ENCODE measurements at places on chromosomes 16 and 17.

- DNase-seq, result no peak
Measured at GRCh38 chr16:75060723-75061122, 55.9 kb downstream of the LDHD start.

DNA sequence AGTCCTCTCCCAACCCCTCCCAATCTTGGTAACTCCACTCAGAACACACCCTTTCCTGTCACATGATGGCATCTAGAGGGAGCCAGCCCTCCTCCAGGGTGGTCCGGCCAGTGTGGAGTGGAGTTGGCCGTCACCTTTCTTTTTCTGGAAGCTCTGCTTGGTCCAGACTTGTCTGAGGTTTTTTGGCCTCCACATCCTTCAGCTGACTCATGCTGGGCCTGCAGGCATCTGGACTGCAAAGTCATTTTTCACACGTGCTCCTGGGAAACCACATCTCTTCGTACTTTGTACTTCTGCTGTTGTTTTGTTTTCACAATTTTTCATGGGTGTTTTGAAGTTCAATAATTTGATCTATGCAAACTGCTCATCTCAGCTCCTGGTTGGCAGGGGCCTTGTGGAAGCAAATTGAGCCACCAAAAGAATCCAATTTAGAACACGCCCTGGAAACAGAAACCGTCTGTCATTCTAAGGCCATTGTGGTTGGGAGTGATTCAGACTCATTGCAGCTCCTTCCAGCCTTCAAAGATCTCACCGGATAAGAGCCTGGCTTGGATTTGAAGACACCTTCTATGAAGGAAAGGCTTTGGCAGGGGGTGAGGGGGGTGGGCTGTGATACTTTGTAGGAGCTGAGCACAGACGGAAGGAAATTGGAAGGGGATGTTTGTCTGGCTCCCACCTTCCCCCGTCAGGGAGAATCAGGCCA is 42.4 kb upstream of the NF1 start:
- DNase-seq, result no peak

DNA sequence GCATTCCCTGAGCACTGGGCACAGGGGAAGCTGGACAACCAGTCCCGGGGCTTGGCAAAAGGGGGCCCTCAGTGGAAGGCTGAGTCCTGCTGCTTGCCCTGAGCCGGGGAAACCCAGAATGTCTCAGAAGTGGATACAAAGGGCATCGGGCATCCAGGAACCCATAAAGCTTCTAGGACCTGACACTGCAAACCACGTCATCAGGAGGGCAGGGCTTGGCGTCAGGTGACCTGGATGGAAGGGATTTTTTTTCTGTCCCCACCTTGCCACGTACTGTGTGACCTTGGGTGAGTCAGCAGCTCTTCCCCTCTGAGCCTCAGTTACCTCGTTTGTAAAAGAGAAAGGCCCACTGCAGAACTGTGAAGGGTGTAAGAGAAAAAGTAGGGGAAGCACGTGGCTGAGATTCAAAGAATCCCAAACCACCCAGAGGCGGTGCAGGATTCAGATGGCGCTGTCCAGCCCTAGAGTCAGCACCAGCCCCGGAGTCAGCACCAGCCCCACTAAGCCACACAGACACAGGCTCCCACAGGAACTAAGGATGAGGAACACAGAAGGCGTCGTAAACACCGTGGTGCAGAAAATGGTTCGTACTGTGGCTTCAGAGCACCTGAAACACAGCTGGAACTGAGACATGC is 53.7 kb downstream of the C16orf95 start:
- no peak for DNase-seq

- DNase-seq, result no peak
Measured at GRCh38 chr17:69373069-69373468, 41.4 kb upstream of the MAP2K6 start.

GRCh38 chr16:8736123-8736668 is 61.2 kb downstream of the TMEM186 start:
- no peak for DNase-seq

DNA sequence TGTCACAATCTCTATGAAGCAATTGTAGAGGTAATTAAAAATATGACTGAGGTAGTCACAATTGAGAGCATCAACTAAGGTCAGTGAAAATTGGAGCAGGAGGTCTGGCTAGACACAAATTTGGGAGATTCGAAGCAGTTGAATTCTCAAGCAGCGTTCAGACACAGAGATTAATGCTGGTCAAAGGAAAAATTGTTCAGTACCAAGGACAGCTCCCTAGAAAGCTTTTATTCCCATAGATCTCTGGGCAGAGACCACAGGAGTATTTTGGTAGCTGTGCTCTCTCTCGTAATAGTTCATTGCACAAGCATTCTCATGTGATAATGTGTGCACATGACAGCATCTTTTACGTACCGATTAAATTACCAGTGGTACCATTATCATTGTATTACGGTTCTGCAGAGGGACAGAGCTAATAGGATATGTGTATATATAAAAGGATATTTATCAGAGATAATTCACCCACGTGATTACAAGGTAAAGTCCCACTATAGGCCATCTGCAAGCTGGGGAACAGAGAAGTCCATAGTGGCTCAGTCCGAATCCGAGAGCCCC is 387.5 kb upstream of the HSBP1 start:
- no peak for DNase-seq

- DNase-seq, result no peak
Measured at GRCh38 chr17:72763981-72764380, 328.5 kb downstream of the SLC39A11 start.

DNA sequence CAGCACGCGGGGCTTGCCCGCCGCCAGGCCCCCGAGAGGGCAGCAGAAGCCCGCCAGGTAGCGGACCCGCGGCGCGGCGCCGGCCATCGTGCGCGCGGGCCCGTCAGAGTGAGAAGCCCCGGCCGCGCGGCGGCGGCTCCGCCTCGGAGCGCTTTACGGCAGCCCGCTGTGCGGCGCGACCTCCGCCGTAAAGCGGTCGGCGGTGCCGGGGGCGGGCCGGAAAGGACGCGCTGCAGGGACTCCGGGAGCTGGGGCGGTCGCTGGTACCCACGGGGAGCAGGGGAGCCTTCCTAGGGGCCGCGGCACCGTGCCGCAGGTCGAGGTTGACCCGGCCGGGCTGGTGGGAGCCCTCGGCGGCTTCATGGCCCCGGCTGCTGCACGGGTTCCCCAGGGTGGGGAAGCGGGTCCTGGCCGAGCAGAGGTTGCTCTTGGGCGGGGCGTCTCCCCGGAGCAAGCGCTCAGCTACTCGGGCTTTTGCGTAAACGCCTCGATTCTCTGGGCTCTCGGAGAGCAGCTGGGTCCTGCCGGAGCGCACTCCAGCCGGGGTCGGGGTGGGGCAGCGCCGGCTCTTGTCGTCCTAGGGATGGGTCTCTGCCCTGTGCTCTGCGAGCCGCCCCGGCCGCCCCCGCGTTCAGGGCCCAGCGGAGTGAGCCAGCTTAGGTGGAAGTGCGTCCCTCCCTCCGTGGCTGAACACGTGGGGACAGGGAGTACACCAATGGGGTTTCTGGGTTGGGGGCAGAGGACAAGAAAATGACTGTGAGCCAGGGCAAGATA is at the start of gene FAAP100:
Gene FAAP100 (minus strand): TSS at position 110 of the 774 bp plus-strand sequence. CDS start 23 bp downstream, at position 87.
- DNase-seq, result no peak

- no peak for DNase-seq
Measured at GRCh38 chr16:85484347-85485300, 128.5 kb upstream of the GSE1 start.

- DNase-seq, result no peak
Measured at GRCh38 chr17:42312285-42313130, 24.2 kb downstream of the STAT5A start.

DNA sequence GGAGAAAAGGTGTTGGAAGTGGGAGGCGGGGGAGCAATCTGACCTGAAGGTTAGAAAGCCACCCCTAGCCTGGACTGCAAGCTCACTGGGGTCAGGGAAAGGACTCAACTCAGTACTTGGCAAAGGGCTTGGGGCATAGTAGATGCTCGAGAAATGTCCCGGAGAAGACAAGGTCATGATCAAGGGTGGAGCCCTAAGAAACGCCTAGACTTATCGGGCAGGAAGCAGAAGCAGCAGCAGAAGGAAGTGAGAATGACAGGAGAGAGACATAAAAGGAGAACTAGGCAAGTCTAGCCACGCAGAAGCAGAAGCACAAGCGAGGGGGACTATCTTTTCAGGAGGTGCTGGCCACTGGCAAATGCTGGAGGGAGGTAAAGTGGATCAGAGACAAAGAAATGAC is 10.2 kb downstream of the COTL1 start:
- DNase-seq, result no peak

DNA sequence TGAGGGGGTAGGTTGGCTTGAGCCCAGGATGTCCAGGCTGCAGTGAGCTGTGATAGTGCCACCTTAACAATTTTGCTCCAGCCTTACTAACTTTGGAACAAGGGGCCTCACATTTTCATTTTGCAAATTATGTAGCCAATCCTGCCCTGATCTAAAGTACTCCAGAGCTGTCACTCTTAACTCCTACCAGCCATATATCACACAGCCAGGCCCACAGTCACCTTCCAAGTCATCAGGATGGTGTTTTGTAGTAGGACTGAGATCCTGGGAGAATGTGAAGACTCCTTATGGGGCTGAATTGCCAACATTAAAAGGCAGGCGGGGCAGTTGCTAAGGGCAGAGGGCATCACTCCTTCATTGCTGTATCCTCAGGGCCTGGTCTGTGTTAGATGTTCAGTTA is 243.0 kb downstream of the MRTFB start:
- DNase-seq, result no peak

- no peak for DNase-seq
Measured at GRCh38 chr17:69227541-69227940, 1.1 kb downstream of the ABCA10 start.

DNA sequence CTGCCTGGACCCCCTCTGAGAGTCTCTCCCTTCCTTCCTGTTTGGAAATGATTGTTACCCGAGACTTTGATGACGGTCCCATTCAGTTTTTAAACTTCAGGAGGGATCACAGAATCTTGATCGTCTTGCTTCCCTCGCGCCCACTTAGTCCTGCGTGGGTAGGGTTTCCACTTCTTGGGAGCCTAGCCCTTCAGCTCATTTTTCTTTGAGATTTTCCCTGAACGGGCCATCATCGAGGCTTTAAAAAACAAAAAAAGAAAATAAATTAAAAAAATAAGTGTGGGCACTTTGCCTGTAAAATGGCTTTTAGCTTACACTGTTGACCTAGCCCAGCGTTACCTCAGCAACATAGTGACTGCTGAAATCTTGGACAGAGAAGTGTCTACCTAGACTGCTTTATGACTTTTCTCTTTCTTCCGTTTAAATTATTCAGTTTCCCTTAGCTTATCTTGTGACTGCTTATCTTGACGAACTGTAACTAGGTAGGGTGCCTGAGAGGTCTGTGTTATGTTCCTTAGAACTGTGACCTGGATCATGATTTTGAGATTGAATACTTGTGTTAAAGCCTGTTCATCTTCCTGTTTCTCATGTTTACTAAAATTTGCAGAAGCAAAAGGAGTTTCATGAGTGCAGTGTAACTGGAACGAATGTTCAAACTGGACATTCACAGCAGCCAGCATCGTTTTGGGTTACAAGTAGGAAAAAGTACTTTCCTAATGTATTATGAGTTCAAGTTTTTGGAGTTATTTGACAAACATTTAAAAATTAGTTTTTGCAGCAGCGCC is 874 bp downstream of the WWP2 start:
- DNase-seq, result no peak

DNA sequence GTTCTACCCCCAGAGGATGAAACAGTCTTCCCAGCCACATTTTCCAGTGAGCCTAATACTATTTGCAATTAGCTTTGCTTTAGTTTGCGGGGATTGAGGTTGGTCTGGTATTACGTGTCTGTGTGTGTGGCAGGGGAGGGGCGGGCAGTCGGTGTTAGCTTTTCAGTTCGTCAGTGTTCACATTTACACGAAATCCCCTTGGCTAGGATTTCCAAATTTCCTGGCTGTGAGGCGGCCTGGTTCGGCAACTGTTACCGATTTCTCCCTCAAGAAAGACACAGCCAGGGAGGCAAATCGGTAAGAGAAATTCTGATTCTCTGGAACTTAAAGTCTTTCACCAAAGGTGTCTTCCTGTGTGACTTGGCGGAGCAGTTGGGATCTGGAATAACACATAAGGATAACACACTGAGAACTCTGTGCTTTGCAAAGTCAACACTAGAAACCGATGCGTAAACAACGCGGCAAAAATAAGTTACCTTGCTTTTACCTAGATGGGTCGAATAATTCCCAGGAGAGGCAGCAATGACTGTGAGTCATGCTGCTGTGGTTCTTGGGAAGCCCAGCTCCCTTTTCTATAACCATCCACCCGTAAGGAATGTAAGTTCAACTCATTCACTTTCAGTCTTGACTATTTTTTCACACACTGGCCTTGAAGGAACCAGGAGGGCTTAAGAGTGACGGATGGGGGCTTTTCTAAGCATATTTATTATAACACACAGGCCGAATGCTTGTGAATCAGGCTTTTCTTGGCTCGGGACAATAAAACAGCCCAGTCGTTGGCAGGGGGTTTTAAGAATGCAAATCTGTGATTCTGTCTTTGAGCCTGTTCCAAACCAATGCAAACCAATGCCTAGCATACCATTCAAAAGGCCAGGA is 24.2 kb downstream of the GPRC5B start:
- no peak for DNase-seq

- no peak for DNase-seq
Measured at GRCh38 chr17:44925731-44926697, 10.7 kb upstream of the GFAP start.

- DNase-seq, result no peak
Measured at GRCh38 chr17:77771587-77771986, 186.9 kb upstream of the TNRC6C start.

DNA sequence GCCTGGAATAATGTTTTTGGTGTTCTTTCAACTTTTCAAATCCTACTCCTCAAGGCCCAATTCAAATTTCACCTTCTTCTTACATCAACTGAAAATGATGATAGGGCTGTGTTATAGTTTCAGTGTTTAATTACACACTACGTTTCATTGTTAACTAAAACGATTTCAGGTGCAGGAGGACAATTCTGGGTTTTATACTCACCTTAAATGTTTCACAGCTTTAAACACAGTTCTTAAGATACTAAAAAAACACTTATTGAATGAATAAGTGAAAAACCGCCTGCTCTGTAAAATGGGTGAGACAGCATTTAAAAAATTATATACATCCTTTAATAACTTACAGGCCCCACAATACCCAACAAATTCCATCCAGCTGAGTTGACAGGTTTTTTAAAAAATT is 6.2 kb upstream of the MPHOSPH6 start:
- no peak for DNase-seq

GRCh38 chr16:635573-636205 is 416 bp downstream of the METTL26 start:
- no peak for DNase-seq

DNA sequence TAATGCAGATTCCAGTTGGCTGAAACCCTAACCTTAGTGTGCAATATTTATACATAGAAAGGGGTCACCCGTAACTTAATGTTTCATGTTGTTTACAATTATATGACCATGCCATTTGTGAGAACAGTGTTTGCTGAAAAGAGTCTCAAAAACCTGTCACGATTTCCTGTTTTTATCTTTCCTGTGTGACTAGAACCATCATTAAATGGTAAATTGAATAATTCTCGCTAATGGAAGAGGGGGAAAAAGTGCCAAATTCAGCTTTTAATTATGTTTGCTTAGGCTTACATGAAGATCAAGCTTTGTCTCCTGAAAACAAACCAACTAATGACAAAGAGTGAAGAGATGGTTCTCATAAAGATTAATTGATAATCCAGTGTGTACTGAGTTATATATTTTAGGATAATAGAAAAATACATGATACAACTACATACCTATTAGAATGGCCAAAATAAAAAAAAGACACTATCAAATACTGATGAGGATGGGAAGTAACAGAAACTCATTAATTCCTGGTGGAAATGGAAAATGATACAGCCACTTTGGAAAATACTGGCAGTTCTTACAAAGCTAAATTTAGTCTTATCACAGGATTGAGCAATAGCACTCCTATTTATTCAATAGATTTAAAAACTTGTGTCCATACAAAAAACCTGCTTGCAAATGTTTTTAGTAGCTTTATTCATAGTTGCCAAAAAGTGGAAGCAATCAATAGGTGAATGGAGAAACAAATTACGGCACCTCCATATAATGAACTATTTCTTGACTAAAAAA is 141.7 kb downstream of the CDK5R1 start:
- DNase-seq, result no peak

Data from vagina (tissue), 2 donors.